ENCODE measurements at places on chromosomes 5 and 9. TPM values are rescaled to one million over a fixed set of nuclear protein-coding genes. Genes with fewer than 3 reads are reported as not detected.
A peak's percentile ranks its signal among the peaks of the same experiment; 100 is the strongest.

DNA sequence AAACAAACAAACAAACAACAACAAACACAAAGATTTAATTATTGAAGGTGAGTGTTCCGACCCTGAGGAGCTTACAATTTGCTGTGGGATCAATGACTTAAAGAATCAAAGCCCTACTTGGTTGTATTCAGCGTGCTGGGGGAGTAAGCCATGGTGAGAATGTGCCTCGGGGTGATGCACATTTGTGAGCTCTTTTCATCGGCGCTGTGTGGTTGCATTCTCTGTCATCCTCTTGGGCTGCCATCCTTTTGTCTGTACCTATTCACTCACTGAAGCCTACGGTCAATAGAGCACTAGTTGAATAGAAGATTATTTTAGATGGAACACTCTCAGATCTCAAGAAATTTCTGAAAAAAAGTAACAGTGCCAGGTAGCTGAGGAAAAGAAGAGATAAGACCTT is 203.9 kb downstream of the CTNND2 start:
- DNase-seq = no peak

DNA sequence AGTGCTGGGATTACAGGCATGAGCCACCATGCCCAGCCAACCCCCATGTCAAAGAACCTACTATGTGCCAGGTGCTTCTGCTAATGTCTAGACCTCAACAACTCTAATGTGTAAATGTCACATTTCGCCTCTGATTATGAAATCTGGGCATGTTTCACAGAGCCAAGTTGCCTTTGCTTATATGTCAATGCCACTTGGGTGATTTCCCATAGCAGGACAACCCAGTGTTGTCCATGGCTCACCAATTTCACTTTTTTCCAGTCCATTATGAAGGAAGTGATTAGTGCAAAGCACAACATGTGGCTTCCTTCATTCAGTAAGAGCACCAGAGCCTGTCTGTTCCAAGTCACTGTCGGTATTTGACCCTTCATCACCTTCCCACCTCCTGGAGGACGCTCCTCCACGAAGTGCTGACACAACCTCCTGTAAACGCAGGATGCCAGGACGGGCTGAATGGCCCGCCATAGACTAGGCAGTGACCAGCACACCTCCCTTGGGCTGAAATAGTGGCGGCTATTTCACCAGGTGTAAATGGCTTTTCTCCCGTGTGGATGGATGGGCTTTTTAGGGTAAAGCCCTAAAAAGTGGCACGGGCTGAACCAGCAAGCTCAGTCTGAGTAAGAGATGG is 962 bp upstream of the PKN3 start:
- DNase-seq = no peak

DNA sequence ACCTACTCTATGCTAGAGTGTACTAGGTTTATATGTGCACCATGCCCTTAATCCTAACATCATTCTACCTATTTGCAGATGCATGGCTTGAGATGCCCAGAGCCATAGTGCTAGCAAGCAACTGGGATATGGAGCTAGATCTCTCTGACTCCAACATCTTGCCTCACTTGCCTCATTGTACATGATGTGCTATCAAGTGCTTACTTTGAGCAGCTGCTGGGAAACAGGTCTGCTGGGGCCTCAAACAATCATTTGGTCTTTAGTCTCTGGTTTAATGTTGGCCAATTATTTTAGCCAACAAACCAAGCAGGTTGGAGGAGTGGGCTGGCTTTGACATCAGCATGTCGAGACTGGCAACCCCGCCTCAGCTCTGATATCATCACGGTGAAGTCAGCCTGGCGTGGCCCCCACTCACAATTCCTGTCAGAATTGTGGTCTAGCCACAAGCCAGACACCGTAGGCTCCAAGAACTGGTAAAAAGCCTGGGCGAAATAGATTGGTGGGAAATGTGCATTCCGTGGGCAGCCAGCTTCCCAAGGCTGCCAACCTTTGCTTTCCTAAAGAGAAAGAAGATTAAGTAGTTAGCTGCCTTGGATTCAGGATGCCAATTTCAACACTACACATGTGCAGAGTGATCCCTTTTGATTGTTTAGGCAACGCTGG is 21.1 kb upstream of the GAS1 start:
- DNase-seq = no peak

GRCh38 chr5:105146867-105147266 is 1584.3 kb upstream of the NUDT12 start:
- DNase-seq = no peak

- peak; percentile 36 for DNase-seq
Measured at GRCh38 chr5:75054134-75054930, 2.0 kb upstream of the GCNT4 start.

DNA sequence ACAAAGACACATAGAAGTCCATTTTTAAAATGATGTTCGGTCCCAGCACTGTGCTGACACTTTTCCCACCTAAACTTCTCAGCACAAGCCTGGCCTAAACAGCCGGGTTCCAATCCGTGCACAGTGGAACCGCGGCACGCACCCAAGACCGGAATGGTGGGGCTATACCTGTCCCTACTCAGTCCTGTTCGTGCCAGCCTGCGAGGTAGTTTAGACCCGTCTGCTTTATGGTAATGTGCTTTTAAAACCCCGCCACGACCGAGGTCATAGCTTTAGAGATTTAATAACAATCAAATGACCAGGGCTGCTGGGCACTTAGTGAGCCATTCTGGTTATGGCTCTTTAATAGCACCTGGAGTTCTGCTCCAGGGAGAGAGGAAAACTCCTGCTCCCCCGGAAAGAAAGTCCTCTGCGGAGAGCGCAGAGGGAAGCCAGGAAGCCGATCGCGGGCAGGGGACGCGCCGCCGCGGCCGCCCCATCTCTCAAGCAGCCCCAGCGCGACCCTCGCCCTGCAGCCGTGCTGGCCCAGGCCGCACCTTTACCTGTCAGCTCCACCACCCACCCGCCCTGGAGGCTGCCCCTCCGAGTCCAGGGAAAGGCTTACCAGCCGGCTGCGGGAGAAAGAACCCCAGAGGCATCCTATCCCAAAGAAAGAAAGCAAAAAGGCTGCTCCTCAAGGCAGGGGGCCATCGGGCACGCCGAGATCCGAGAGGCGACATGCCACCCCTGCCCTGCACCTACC is 511 bp downstream of the ARL15 start:
- peak; percentile 61 for DNase-seq

- DNase-seq = no peak
Measured at GRCh38 chr5:40605295-40605958, 74.3 kb upstream of the PTGER4 start.

Gene PCDHB4
- total RNA-seq = 0.17 TPM

Gene ADGRD2
- total RNA-seq = not detected

Gene CDKN2B-AS1
- 73.7 TPM for total RNA-seq

Gene SLCO6A1
- total RNA-seq = not detected

Gene PELO
- 24.7 TPM for total RNA-seq

All from colonic mucosa (tissue), 4 donors.